ENCODE measurements at places on chromosomes 11 and 22.
A peak's percentile ranks its signal among the peaks of the same experiment; 100 is the strongest.

DNA sequence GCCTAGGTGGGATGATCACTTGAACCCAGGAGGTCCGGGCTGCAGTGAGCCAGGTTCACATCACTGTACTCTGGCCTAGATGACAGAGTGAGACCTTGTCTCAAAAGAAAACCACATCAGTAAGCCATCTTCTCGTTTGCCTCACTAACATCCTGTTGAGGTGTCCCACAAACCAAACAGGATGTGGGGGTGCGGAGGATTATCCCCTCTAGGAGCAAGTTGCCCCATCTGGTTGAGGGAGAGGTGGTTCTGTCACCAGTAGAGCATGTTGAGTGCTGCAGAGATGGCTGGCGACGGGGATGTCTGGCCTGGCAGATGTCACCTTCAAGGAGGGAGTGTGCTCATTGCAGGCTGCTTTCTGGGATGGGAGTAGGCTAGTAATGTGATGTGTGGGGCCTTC, 72.4 kb downstream of the ZNRF3 start:
- no peak for DNase-seq

- no peak for DNase-seq
Measured at GRCh38 chr11:83162377-83162776, 5.4 kb downstream of the PCF11 start.

GRCh38 chr11:73423506-73423905, 47.3 kb downstream of the RELT start:
- no peak for DNase-seq

- DNase-seq, result no peak
Measured at GRCh38 chr22:50567721-50568252, 5.1 kb upstream of the SYCE3 start.

GRCh38 chr11:86218125-86219084, 26.1 kb upstream of the EED start:
- peak; percentile 75 for DNase-seq

GRCh38 chr22:27597703-27598444, 203.7 kb downstream of the MN1 start:
- no peak for DNase-seq

GRCh38 chr11:91312541-91312940, 912.1 kb upstream of the FAT3 start:
- no peak for DNase-seq

DNA sequence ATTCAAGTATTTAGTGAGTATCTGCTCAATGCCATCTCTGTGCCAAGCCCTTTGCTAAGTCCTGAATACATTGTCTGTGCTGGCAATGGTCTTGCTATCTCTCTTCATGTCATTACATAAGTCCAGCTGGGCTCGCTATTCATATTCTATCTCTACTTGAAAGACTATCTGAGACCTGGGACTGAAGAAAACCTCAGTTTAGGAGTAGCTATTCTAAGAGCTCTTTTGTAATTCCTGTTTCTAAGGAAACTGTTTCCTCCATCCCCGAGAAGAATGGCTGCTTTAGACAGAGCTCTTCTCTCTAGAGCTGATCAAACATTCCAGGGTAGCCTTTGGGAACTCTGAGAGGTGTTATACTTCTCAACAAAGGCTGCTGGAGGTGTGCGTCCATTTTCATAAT, 33.0 kb downstream of the SLC17A6 start:
- no peak for DNase-seq

GRCh38 chr11:78449866-78450265, 32.2 kb upstream of the GAB2 start:
- DNase-seq, result no peak

DNA sequence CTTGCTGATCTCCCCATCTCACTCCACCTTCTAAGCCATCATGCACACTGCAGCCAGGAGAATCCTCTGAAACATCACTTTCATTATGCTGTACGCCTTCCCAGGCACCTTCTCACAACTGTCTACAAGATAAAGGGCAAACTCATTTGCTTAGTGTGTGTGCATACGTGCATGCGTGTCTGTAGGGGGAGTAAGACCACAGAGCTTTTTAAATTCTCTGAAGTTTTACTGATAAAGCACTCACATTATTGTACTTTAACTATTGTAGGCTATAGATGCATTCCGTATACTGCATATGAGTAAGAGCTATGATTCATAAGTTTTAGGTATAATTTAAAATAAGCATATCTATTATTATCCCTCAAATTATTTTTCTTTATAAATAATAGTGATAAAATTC, 15.3 kb upstream of the ANKK1 start:
- DNase-seq, result no peak

- DNase-seq, result no peak
Measured at GRCh38 chr22:49328118-49328475, 499.6 kb downstream of the BRD1 start.

GRCh38 chr22:37552524-37553163, 7.6 kb upstream of the CDC42EP1 start:
- DNase-seq, result peak; percentile 93

GRCh38 chr11:88555018-88555828, 217.7 kb upstream of the CTSC start:
- DNase-seq, result peak; percentile 97

- no peak for DNase-seq
Measured at GRCh38 chr11:40186437-40187263, 1272.8 kb downstream of the LRRC4C start.
